ENCODE measurements at places on chromosomes 4 and X.

DNA sequence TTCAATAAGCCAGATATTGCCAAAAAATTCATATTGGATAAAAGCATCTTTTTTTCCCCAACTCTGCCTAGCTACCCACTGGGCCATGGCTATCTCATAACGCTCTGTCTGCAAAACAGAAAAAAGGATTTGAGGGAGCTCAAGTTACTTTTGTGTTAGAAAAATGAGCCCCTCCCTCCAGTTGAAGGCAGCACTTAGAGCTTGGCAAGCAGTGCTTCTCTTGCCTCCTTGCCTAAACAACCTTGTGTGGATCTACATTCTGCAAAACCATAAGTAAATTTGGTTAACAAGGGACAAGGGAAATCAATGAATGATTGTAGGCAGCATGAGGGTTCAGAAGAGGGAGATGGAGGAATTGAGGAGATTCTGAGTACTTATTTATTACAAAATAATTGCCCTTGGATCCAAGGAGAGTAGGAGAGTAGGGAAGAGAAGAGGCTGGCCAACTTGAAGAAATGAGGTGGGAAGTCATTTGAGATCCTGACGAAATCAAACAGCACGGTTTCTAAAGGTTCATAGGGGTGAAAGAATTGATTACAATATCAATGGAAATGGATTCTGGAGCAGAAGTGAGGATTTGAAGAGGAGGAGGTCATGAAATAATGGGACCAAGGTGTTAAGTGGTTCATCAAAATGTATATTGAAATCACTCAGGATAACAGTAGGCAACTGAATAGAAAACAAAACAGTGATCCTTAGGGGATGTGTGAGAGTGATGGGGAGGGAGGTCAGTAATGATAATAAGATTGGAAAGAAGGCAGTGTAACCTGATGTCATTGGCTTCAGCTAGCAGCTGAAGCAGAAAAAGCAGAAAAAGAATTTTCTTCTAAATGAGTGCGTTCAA lies 434.8 kb upstream of the IGFBP7 start:
- DNase-seq = no peak

GRCh38 chrX:104806346-104806745 lies 240.3 kb downstream of the IL1RAPL2 start:
- DNase-seq = no peak

- no peak for DNase-seq
These were observed 42.2 kb downstream of the SMIM20 start for GRCh38 chr4:25956260-25956659.

GRCh38 chr4:159902648-159903047 lies 799.8 kb downstream of the RAPGEF2 start:
- DNase-seq = no peak
